Germinal center (tissue), 1 donor: ENCODE measurements at places on chromosomes 2 and 18.

GRCh38 chr2:112073875-112074274, 18.8 kb downstream of the TMEM87B start:
- no peak for DNase-seq

DNA sequence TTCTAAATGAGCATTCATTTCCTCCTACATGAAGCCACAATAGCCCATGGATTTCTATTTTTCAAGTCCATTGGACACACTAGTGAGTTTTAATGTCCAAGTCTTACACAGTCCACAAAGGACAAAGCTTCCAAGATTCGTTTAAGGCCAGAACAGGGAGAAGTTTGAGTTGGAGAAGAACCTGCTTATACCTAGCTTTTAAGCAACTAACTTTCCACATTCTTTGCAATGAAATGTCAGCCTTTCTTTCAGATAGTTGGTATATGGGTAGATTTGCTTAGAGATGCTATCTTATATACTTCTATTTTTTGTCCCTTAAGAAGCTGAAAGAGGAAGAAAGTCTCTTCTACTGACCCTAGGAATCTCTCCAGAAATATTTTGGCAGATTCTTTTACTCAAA, 66.1 kb upstream of the NPAS2 start:
- DNase-seq = no peak

- DNase-seq = no peak
Observed at GRCh38 chr2:224155896-224156295, 116.8 kb upstream of the SERPINE2 start.

- DNase-seq = no peak
Observed at GRCh38 chr2:217108086-217108485, 248.2 kb upstream of the TNP1 start.

GRCh38 chr2:209578394-209579001, 154.7 kb downstream of the MAP2 start:
- no peak for DNase-seq

GRCh38 chr2:205352593-205352992, 329.7 kb upstream of the NRP2 start:
- DNase-seq = no peak

- no peak for DNase-seq
Observed at GRCh38 chr2:137117385-137117784, 352.0 kb downstream of the THSD7B start.

DNA sequence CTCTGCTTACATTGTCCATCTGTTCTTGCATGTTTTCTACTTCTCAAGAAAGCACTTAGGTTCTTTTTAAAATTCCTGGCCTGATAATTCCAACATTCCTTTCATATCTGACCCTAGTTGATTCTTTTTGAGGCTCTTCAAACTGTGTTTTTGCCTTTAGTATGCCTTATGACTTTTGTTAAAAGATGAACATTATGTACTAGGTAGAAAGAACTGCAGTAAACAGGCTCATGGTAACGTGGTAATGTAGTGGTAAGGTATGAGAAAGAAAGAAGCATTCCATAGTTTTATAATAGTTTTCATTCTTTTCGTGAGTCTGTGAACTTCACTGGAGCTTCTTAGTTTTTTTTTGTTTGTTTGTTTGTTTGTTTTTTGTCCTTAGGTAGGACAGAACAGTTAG, 306.4 kb downstream of the MBD2 start:
- no peak for DNase-seq

DNA sequence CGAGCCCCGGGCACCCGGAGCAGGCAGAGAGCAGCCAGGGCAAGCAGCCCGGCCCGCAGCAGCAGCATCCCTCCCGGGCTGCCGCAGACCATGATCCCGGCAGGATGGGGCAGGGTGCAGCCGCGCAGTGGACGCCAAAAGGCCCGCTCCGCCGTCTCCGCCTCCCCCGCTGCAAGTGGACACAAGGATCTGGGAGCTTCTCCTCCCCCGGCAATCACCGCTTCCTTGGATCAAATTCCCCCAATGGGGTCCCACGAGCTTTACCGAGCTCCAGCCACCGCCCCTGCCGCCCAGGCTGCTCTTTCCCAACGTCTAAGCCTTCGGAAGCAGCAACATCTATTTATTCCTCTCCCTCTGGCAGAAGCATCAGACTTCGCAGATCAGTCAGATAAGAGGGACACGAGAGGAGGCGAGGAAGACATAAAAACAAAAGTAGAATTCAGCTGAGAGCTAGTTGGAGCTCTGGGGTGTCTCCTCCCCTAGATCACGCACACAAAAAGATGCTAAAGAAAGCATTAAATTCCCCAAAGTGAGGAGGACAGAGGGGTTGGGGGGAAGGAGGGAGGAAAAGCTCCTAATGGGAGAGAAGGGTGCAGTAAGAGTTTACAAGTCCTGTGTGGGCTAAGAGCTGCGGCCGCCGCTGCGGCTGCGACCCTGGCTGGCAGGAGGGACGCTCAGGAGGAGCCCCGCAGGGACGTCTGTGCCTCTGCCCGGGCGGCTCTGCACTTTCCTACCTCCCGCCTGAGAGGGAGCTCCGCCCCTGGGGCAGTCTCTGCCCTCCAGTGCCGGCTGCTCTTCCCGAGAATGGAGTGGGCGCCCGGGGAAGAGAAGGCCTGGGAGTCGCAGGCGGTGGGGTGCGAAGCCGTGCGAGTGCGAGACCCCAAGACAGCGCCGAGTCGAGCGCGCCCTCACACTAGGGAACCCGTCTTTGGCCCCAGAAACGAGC, at the start of gene FRZB:
Gene FRZB, minus strand, starts transcription at position 177 of the 946 bp plus-strand sequence. Its CDS starts 85 bp downstream, at position 92.
- DNase-seq = peak; percentile 58

- no peak for DNase-seq
Observed at GRCh38 chr2:25602333-25602723, 71.0 kb downstream of the DTNB start.

- no peak for DNase-seq
Observed at GRCh38 chr18:13191031-13191430, 27.5 kb upstream of the LDLRAD4 start.

DNA sequence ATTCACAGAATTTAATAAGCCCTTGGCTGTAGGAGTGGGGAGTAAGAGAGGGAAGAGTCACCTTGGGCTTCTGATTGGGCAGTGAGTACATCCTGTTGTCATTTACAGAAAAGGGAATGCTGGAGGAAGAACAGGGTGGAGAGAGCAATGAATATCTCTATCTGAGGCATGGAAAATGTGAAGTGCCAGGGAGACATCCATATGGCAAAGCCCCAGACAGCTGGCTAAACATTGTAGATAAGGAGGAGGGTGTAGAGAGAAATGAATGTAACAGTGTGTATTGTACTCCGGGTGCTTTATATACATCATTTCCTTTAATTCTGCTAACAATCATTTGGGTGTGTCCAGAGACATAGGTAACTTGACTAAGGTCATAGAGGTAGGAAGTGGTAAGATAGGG, 103.5 kb downstream of the UPP2 start:
- DNase-seq = no peak

- DNase-seq = peak; percentile 3
Observed at GRCh38 chr2:209526561-209526960, 102.7 kb downstream of the MAP2 start.

- DNase-seq = no peak
Observed at GRCh38 chr2:134906726-134907125, 11.9 kb upstream of the CCNT2 start.

- no peak for DNase-seq
Observed at GRCh38 chr2:75003773-75004172, 45.3 kb downstream of the POLE4 start.

GRCh38 chr2:170361090-170361936, 183.4 kb downstream of the MYO3B start:
- peak; percentile 21 for DNase-seq

- DNase-seq = no peak
Observed at GRCh38 chr2:43035922-43036321, 190.5 kb downstream of the ZFP36L2 start.

GRCh38 chr2:30252723-30253701, 21.7 kb downstream of the LBH start:
- no peak for DNase-seq

DNA sequence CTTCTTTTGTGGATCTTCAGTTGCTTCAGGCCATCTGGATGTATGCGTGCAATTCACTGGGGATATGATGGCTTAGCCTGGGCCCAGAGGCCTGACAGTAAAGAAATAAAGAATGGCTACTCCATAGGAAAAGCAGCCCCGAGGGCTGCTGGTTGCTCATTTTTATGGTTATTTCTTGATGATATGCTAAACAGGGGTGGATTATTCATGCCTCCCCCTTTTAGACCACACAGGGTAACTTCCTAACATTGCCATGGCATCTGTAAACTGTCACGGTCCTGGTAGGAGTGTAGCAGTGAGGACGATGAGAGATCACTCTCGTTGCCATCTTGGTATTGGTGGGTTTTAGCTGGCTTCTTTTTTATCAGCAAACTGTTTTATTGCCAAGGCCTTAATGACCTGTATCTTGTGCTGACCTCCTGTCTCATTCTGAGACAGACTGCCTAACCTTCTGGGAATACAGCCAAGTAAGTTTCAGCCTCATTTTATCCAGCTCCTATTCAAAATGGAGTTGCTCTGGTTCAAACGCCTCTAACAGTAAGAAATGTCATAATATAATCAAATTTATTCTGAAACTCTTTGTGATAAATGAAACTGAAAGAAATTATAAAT, 60.5 kb downstream of the DSEL start:
- DNase-seq = no peak

- no peak for DNase-seq
Observed at GRCh38 chr18:25075783-25076182, 276.2 kb downstream of the ZNF521 start.

DNA sequence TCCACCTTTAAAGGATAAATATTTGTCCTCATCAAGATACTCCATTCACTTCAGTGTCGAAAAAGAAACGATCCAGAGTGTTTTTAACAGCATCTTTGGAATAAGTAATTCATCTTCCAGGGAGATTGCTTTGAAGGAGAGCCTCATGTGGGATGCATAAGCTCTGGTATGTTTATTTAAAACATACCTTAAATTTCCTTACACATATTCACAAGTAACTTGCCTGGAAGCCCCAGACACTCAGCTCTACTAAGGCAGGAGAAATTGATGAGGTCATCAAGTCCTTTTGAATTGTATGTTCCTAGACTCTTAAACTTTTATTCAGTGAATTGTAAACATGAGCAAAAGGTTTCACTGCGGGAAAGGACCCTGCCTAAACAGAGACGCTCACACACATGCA, 103.0 kb downstream of the CDK15 start:
- no peak for DNase-seq

DNA sequence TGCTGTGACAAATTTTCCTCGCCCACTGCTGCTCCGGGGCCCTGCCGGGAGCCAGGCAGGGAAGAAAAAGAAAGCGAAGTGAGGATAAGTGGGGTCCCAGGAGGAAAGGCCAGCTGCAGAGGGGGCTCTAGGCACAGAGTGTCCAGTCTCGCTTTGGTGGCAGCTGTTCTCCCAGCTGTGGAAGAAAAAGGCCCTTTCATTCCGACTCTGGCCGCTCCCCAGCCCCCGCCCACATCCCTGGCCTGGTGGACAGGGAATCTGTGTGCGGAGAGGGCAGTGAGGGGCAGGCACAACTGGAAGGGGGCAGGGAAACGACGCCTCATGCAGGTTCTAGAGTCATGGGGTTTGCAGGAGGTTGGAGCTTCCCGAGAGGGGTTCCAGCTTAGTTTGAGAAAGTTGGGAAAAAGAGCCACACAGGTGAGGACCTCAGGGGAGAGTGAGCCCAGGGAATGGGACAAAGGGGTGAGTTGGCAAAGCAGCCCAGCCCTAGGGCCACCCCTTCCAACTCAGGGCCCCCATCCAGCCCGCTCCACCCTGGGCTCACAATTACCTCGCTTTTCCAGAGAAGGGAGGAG, 1.8 kb downstream of the RTKN start:
- no peak for DNase-seq

GRCh38 chr18:48790869-48791635, 159.7 kb downstream of the SMAD7 start:
- DNase-seq = no peak

- DNase-seq = no peak
Observed at GRCh38 chr2:152240559-152241231, 65.1 kb upstream of the STAM2 start.

DNA sequence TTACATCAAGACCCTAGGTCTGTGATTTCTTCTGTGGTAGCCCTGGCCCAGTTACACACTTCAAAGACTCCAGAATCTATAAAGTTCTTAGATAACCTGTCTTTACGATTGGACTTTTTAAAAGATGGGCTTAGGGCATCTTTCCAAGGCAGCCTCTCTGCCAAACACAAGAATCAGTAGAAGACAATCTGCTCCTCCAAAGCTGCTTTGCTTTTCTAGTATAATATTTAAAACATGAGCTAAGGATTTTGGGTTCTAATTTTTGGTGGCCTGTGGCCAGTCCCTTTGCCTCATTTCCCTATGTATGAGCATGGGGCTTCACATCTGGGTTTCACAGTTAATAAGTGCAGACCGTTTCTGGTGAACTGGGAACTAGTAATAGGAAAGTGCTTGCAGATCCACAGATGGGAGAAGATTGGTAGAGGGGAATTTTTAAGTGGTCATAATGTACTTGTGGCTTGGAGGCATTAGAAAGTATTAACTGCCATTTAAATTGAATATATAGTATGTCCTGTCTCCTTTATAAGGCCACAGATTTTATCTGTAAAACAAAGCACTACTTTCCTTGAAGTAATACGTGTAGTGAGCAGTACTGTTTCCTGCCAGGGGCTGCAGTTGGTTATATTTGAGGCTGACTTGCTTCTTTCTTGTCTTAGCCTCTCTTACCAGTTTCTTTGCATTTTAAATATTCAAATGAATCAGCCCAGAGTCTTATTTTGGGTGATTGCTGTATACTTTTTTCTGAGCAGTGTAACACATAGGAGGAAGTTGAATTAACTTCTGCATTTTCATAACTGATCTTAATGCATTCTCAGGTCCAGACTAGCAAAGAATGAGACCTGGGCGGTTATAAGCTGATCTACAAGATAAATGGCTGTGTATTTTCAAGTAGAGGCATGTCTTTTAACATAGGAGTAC, 1.5 kb downstream of the ARPC2 start:
- DNase-seq = peak; percentile 82

DNA sequence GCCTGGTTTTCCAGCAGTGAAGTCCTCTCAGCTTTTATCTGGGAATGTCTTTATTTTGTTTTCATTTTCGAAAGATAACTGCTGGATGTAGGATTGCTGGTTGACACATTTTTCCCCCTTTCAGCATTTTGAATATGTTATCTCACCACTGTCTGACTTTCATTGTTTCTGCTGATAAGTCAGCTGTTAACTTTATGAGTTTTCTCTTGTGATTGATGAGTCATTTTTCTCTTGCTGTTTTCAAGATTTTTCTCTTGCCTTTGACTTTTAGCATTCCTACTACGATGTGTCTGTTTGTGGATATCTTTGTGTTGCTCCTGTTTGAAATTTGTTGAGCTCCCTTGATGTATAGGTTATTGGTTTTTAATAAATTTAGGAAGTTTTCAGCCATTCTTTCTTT, 85.5 kb downstream of the AGPS start:
- DNase-seq = no peak

GRCh38 chr2:106158871-106159270, 35.2 kb downstream of the UXS1 start:
- no peak for DNase-seq

GRCh38 chr2:36562240-36562639, 35.7 kb downstream of the FEZ2 start:
- DNase-seq = no peak

- no peak for DNase-seq
Observed at GRCh38 chr18:12645751-12646203, 12.1 kb downstream of the SPIRE1 start.

DNA sequence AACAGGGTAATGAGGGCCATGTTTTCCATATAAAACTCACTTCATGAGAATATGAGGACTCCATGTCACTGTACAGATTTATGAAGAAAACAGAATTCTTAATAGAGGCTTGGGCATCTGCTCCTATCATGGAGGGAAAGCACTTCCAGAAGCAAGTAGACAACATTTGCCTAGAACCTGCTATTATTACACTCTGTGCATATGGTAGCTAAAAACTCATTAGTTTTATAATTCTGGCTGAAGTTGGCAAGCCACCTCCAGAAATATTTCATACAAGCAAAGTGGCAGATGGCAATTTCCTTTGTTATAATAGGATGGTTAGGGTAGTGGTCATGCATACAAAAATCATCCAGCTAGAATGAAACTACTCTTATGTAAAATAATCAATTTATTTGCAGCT, 65.8 kb upstream of the TLK1 start:
- no peak for DNase-seq
